ENCODE measurements at places on chromosomes 7 and 10.

GRCh38 chr7:31418928-31419327 lies 78.4 kb upstream of the NEUROD6 start:
- no peak for DNase-seq

GRCh38 chr7:111370002-111370401 lies 192.3 kb downstream of the IMMP2L start:
- no peak for DNase-seq

- no peak for DNase-seq
Observed at GRCh38 chr7:130274296-130274695, 7.6 kb downstream of the CPA2 start.

- DNase-seq = no peak
Observed at GRCh38 chr10:77879710-77880109, 46.8 kb downstream of the DLG5 start.

- no peak for DNase-seq
Observed at GRCh38 chr7:130874071-130874915, 140.3 kb upstream of the KLF14 start.

DNA sequence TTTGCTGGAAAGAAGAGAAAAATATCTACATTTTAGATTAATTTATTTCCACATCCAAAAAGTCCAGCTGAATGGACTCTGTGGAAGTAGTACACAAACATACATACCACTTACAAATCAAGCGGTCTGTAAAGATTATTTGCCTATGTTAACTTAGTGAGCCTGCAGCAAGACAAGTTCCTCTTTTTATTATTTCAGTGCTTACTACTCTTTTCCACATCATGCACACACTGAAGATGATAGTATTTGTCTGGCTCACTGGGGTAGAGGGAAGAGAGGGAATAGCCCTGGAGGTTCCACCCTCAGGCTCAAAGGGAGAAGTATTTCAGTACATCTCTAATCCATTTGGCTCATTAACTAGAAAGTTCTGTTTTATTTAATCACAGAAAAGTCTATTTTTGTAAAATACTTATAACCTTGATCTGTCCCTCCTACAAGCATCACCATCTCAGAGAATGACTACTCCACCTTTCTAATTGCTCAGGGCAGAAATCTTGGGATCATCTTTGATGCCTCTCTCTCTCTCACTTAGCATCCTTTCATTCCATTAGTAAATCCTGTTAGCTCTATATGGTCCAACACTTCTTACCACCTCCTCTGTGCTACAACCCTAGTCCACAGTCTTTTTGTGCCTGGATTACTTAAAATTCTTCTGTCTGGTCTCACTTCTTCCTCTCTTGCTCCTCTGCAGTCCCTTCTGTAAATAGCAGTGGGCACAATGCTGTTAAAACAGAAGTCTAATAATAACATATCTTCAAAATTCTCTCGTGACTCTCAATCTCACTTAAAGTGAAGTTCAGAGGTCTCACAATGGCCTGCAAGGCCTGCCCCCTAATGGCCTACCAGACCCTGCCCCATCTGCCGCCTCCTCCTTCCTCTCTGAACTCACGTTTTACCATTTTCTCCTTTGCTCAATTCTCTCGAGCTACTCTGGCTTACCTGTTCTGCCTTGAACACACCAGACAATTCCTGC lies 64.3 kb upstream of the CCDC6 start:
- DNase-seq = no peak

GRCh38 chr7:88867158-88867557 lies 71.6 kb upstream of the TEX47 start:
- no peak for DNase-seq

DNA sequence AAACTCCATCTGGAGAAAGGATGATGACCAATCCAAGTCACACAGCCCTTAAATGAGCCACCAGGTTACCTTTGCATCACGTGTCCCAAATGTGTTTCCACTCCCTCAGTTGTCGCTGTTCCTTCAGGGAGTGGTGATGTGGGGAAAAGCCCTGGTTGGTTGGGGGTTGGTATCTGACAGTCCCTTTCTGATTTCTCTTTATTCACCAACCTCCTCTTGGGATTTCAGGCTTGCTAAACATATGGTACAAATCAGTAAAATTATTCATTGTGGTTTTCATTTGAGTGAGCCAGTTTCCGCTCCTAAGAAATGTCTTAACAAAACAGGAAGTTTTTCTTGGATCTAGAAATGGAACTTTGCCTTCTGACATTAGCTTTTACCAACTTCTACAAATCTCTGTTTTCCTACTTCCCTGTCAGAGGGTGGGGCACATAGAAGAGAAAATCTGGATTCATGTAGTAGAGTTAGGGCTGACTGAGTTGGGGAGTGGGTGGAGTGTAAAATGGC lies 40.0 kb upstream of the KMT2E start:
- DNase-seq = no peak

DNA sequence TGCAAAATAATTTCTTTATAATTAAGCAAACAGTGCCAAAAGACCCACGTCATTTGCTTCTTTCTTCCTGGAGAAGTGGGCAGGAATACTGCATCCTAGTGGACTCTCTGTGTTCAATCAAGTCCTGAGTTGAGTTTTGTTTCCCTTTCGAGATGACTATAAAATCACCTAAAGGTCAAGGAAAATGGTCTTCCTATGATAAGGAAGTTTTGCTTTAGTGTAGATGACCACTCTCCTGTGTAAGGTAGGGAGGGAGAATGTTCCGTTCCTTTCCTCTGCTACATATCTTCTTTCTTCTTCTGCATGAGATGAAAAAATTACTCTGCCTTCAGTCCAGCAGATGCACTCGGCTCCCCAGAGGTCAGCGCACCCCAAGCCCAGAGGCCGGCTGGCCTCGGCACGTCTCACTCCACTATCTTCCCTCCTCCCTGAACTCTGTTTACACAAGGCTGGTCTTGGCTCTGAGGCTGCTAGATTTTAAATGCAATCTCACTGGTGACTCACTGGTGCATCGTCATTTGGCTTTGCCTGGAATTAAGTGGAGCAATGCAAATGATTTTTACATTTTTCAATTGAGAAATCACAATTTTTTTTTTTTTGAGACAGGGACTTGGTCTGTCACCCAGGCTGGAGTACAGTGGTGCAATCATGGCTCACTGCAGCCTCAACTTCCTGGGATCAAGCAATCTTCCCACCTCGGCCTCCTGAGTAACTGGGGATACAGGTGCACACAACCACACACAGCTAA lies 18.6 kb upstream of the VDAC2 start:
- DNase-seq = no peak

GRCh38 chr7:114854369-114854768 lies 67.5 kb upstream of the MDFIC start:
- DNase-seq = no peak

GRCh38 chr10:80471715-80472233 lies 17.7 kb downstream of the TSPAN14 start:
- DNase-seq = no peak

DNA sequence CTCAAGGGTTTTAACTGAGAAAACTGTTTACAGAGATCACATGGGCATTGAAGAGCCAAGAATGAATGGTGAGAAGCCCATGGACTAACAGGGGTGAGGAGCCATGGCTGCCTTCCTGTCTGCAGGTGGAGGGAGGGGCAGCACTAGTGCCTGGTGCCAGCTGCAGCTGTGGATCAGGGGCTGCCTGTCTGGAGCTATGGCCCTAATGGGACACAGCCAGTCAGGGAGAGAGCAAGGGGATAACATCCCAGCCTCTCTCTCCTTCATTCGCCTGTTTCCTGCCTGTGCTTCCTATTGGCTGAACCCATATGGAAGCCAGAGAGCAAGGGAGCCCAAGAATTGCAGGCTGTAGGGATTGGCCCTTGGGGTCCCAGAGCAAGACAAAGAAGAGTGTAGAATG lies 125.8 kb upstream of the GAD2 start:
- no peak for DNase-seq

GRCh38 chr7:28955718-28956607 lies 2.2 kb downstream of the TRIL start:
- peak; percentile 16 for DNase-seq

DNA sequence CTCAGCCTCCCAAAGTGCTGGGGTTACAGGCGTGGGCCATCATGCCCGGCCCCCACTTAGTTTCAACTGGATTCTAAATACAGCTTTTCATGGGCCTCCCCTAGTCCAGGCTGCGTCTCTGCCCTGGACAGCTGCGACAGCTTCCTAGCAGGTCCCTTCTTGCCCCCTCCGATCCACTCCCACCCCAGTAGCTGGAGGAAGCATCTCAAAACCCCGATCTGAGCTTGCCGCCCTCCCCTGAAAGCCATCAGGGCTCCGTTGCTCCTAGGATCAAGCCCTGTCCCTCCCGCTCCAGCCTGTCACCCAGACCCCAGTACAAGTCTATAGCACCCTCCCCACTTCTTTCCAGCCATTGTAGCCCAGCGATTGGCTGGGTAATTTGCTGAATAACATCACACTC lies 64.5 kb downstream of the VWA2 start:
- no peak for DNase-seq

GRCh38 chr7:73971322-73971703 lies 56.7 kb upstream of the ELN start:
- no peak for DNase-seq

- DNase-seq = no peak
Observed at GRCh38 chr10:32149252-32149955, 93.2 kb upstream of the KIF5B start.

GRCh38 chr10:69327463-69328379 lies 49.4 kb downstream of the HK1 start:
- no peak for DNase-seq

- no peak for DNase-seq
Observed at GRCh38 chr10:66192162-66192831, 733.5 kb upstream of the LRRTM3 start.

DNA sequence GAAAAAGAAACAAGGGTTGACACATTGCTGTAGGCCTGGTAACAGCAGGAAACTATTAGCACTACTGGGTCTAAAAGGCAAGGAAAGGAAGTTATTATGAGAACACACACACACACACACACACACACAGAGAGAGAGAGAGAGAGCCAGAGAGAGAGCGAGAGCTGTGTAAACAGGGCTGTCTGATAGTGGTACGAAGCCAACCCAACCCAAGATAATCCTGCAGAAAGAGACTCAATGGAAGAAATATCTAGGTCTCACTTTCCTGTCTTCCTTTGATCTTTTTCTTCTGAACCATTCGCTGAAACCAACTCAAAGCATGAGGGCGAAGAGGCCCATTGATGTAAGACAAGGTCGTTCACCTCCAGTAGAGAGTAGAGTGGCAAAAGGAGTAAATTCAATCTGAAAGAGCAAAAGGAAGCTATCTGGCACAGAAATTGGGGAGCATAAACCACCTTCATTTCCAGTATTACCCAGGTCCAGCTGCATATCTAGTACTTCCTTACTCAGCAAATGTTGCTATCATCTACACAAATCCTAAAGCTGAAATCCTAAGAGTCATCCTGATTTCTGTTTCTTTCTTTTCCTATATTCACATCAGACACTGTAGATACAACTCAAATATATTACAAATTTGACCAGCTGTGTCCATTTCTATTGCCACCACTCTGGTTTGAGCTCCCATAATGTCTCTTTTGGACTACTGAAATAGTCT lies 110.2 kb downstream of the TMEM26 start:
- DNase-seq = no peak

DNA sequence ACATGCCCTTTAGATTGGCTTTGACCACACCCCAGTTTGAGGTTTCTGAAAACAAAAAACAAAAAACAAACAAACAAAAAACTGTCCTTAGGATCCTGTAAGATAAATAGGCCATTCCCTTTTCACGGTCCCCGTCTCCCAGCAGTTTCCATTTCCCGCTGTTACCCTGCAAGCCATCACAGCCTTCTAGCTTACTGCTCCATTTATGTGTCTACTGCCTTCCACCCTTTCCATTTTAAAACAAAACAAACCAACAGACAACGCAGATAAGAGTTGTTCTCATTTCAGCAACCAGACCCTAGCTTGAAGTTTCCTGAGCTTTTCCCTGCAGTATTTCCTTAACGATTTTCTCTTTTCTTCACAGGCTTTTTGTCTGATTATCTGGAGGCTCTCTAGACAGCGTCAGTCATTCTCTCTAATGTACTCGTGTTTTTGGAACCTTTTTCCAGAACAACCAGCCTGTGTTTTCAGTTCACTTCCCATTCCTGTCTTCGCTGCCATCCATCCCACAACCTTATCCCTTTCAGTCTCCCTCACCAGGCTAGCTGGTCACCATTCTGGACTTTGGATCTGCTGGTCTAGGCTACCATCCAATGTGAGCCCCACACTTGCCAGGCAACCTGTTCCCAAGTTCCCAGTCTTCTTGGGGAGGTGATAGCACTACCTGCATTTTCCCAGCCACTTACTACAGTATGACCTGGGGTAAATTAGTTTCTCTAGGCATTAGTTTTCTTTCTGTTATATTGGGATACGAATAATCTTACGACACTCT lies 317.3 kb upstream of the FZD1 start:
- no peak for DNase-seq

GRCh38 chr10:22984066-22984465 lies 56.2 kb downstream of the ARMC3 start:
- DNase-seq = no peak

- DNase-seq = no peak
Observed at GRCh38 chr10:4740471-4740870, 85.5 kb upstream of the AKR1E2 start.

GRCh38 chr10:95445837-95446486 lies 115.2 kb downstream of the SORBS1 start:
- peak; percentile 14 for DNase-seq

- DNase-seq = no peak
Observed at GRCh38 chr7:106520962-106521514, 139.9 kb downstream of the CCDC71L start.

DNA sequence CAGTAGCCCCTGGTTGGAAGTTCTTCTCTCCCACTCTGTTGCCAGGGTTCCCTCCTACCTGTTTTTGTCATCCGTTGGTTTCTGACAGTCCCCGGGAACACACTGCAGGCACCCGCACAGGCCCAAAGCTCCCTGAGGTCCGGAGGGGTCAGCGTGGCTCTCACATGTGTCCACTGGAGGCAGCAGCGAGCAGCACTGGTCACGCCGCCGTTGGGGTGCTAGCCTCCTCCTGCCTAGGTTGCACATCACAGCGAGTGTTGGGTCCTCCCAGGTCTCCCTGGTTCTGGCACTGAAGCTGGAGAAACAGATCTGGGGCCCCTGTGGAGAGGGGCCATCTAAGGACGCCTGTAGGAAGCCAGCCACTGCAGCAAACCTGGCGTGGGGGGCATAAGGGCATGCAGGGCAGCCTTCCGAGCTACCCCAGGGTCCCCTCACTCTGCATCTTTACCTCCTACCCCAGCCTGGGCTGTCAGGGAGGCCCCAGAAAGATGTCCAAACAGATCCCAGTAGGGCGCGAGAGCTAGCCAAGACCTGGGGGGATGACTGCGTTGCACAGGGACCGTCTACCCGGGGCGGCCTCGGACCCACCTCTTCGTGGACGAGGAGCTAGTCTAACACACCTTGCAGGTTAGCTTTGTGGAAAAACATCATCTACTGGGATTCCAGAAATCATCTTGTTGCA lies 28.9 kb downstream of the LRRC27 start:
- DNase-seq = peak; percentile 35

- peak; percentile 15 for DNase-seq
Observed at GRCh38 chr7:123747620-123748141, 1.1 kb downstream of the WASL start.

GRCh38 chr7:28096713-28097112 lies 83.9 kb downstream of the JAZF1 start:
- peak; percentile 52 for DNase-seq

- DNase-seq = no peak
Observed at GRCh38 chr10:71307469-71308085, 11.5 kb upstream of the SLC29A3 start.

Data from stimulated activated CD4-positive, alpha-beta T cell treated with anti-CD3 and anti-CD28 coated beads, Interleukin-12 subunit alpha, Interleukin-12 subunit beta, amount 100 ng/mL, for 48 hours (primary cell).